PC-9 (cell line): ENCODE measurements at places on chromosomes 2 and 18. TPM values are rescaled to one million over a fixed set of nuclear protein-coding genes. Genes with fewer than 3 reads are reported as not detected.
A peak's percentile ranks its signal among the peaks of the same experiment; 100 is the strongest.

DNA sequence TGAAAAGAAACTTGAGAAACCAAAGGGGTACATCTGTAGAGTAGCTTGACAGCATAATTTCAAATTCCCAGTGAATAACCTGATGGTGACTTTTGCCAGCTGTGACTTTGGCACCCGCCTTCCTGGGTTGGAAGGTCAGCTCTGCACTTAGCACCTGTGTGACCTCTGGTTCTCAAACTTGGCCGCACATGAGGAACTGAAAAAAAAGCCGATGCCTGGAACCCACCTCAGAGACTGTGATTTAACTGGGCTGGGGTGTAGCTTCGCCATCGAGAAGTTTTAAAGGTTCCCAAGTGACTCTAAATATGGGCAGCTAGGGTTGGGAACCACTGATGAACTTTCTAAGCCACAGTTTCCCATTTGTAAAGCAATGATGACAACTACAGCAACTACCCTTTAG, 6.5 kb downstream of the EFEMP1 start:
- no peak for DNase-seq

DNA sequence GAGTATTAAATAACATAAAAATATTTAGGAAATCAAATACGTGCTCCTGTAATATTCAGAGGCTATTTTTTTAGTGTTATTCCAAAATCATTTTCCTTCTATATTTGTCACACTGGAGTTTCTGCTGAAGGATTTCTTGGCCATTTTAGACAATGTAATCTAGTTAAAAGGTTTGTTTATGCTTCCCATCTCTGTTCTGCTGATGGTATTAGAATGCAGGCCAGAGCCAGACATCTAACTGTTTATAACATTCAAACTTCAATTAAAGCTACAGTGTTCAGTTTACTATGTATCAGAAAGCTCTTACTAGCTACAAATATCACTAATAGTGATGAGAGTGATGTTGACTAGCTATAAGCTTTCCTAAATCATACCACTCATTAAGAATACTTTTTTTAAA, 7.9 kb downstream of the MBD5 start:
- DNase-seq: no peak

Gene SOX11
- not detected in 2 replicates for total RNA-seq

GRCh38 chr18:73201940-73202339, 334.2 kb upstream of the NETO1 start:
- DNase-seq: no peak

GRCh38 chr18:3867236-3867635, 417.3 kb downstream of the TGIF1 start:
- DNase-seq: no peak

- DNase-seq: no peak
These were observed 165.6 kb downstream of the INHBB start for GRCh38 chr2:120511536-120511935.

Gene TEX44
- total RNA-seq: not detected in 2 replicates

Gene PDE1A
- total RNA-seq: 0.11 and 0.30 TPM in 2 replicates

Gene KCNJ3
- total RNA-seq: not detected in 2 replicates

DNA sequence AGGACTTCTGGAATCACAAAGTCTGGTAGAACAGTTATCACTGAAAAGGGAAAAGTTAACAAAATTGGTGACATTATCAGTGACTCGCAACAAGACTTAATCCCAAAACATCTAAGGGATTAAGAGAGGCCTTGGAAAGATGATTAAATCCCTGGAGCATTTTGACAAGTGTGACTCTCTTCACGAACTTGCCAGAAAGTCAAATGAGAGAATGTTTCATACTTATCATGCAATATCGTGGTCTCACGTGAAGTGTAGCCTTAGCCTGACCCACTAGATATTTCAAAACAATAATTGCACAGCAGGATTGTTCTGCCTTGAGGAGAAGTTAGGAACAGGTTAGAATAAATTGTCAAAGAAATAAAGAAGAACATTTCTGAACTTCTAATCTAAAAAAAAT, 104.5 kb downstream of the COL6A3 start:
- DNase-seq: no peak

- DNase-seq: no peak
These were observed 37.3 kb upstream of the B3GNT2 start for GRCh38 chr2:62158444-62159121.

GRCh38 chr2:67965246-67965645, 97.6 kb downstream of the C1D start:
- DNase-seq: no peak

DNA sequence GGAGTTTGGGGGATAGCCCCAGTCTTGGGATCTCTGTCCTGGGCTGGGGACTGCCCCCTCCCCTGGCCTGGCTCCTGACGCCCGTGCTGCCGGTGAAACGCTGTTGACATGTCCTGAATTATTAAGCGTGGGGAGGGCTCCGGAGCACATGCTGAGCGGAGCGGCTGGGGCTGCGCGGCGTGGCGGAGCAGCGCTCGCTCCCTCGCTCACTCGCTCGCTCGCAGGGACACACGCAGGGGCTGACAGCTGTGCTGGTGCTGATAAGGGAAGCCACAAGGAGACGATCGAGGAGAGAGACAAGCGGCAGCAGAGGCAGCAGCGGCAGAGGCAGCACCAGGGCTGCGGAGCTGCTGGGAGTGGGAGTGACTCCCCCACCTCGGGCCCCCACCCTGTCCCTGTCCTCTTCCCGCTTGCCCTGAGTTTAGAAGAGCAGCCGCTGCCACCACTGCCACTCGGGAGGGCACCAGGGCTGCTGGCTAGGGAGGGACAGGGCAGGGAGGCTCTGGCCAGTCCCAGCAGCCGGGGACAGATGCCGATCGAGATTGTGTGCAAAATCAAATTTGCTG, at the start of gene ASIC4:
Gene ASIC4, plus strand, starts transcription at position 287 of the 566 bp plus-strand sequence. Its CDS starts 243 bp downstream, at position 530.
- DNase-seq: no peak

DNA sequence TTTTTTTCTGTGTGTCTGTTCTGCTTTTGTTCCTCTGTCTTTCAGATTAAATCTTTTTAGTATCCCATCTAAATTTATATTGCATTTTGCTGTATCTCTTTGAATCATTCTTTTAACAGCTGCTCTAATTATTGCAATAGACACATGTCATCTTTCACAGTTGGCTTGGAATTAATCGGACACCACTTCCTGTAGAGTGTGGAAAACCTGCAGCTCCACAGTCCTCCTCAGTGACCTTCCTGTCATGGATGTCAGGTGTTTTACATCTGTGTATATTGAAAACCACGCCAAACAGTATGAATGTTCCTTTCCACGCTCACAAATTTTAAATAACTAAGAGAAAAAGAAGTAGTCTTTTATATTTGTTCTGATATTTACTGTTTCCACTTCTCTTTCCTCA, 135.3 kb downstream of the PXDN start:
- DNase-seq: no peak

GRCh38 chr2:173028141-173028540, 47.5 kb upstream of the MAP3K20 start:
- no peak for DNase-seq

Gene RNU2-63P
- 3.9 TPM in 1 of 2 replicates, not detected in the other for total RNA-seq

- DNase-seq: no peak
These were observed 114.8 kb downstream of the ATL2 start for GRCh38 chr2:38262069-38262871.

Gene ARHGAP15
- total RNA-seq: not detected in 2 replicates

- no peak for DNase-seq
These were observed 475.0 kb upstream of the POU3F3 start for GRCh38 chr2:104378853-104379374.

DNA sequence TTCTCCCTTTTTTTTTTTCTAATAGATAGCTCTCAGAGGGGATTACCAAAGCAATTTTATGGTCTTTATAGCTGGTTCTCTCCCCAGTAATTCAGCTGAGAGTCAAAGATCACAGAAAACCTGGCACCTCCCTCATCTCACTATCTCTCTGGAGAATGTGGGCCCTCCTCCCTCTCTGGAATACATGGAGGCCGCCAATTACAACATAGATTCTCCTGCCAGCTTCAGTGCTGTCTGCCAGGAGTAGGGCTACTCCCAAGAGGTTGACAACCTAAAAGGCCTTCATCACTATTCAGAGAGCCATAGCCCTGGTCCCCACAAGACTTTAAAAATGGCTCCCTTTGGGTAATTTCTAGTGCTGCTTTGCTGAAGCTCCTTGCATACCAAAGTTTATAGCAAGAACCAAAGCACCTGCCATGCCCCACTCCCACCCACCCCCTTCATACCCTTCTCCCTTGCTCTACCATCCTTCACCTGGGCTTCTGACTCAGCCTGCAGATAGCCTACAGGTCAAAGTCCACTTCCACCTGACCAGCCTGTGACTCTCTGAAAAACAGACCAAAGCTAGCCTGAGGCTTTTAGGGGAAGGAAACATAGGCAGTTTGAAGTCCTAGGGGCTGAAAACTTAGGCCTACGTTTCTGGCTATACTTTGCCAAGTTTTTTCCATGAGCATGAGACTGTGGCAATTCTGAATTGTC, 472.3 kb downstream of the TNS1 start:
- DNase-seq: no peak

DNA sequence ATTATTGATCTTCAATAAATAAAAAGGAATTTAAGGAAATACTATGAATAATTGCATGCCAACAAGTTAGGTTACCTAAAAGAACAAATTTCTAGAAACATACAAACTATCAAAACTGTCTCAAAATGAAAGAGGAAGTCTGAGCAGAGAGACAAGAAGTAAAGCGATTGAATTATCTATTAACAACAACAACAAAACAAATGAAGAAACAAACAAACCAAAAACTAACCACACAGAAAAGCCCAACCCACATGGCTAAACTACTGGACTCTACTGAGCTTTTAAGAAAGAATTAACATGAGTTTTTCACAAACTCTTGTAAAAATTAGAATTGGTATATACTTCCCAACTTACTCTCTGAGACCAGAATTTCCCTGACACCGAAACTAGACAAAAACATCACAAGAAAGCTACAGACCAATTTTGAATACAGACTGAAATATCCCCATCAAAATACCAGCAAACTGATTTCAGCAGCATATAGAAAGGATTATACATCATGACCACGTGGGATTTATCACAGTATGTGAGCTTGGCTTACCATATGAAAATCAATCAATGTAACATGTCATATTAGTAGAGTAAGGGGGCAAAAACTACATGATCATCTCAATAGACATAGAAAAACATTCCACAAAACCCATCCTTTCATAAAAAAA, 16.6 kb upstream of the GALNT1 start:
- no peak for DNase-seq

- no peak for DNase-seq
These were observed 102.8 kb downstream of the RBMS1 start for GRCh38 chr2:160390544-160391455.

DNA sequence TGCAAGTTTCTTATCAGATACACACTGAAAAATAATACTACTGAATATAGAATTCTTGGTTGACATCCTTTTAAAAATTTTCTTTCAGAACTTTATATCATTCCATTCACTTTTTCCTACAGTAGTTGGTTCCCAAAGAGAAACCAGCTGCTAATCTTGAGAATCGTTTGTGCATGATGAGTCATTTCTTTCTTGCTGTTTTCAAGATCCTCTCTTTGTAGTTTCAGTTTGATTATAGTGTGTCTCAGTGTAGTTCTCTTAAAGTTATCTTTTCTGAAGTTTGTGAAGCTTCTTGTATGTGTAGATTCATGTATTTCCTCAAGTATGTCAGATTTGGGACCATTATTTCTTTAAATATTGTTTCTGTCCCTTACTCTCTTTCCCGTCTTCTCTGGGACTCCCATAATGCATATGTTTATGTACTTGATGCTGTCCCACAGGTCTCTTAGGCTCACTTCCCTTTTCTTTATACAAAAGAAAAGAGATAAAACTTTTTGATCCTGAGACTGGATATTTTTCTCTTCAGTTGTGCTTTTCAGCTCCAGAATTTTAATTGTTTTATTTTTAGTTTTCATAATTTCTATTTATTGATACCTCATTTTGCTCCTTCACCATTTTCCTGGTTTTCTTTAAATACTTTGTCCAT, 801.0 kb downstream of the TDRD15 start:
- DNase-seq: no peak

Gene LOXHD1
- total RNA-seq: not detected in 2 replicates

Gene STK39
- 14.5 and 18.6 TPM in 2 replicates for total RNA-seq

- peak; percentile 56 for DNase-seq
These were observed 67.6 kb upstream of the MCFD2 start for GRCh38 chr2:46983065-46983801.

GRCh38 chr18:46953195-46953594, 35.8 kb downstream of the KATNAL2 start:
- no peak for DNase-seq

GRCh38 chr2:191417746-191418145, 172.5 kb downstream of the MYO1B start:
- no peak for DNase-seq

- no peak for DNase-seq
These were observed 333.3 kb downstream of the PLCL1 start for GRCh38 chr2:198137733-198138132.

DNA sequence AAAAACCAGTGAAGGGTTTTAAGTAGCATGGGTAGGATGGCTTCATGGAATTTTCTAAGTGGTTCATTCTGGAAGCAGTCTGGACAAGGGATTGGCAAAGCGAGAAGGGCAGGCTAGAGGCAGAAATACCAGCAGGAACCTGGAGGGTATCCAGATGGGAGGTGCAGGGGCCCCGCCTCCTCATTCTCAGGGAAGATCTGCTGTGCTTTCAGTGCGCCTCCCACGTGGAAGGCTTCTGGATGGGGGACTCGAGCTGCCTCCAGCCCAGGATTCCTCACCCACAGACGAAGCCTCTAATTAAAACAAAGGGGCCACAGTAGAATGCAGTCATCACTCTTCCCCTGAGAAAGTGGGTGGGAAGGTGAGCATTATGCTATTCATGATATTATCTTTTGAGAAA, 79.8 kb downstream of the VSNL1 start:
- peak; percentile 37 for DNase-seq

- DNase-seq: no peak
These were observed 322.0 kb downstream of the RND3 start for GRCh38 chr2:150165442-150165841.

Gene NEB
- 0.15 TPM in 1 of 2 replicates, not detected in the other for total RNA-seq

DNA sequence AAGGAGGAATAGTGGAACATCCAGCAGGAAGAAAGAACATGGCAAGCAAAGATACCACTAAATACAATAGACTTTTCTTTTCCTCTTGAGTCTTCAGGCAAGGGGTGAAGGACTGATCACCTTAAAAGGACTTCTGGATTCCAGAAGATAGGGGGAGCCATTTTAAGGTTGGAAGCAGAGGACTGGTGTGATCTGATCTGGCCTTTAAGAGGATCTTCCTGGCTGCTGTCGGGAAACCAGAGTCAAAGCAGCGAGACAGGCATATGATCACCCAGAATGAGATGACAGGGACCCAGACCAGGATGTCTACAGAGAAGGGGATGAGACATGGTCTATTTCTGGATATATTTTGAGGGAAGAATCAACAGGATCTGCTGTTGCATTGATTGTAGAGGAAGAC, 558.0 kb downstream of the STK39 start:
- DNase-seq: no peak

Gene CFC1
- not detected in 2 replicates for total RNA-seq

DNA sequence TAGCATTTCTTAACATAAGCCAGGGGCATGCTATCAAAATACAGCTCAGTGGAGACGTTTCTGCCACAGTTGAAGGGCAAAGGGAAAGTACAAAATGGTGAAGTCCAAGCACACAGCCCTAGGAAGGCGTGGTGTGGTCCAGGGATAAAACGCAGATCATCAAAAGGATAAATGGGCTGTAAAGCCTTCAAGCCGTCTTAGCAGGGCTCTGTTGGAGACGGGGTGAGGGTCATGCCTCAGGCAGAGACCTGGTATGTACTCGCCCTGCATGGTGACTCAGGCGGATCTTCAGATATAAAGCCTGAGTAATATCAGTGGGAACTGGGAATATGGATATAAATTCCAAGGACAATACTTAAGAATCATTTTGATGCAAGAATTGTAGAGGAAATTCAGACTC, 61.2 kb downstream of the NGEF start:
- DNase-seq: peak; percentile 68

Gene NAT8
- total RNA-seq: not detected in 2 replicates

Gene ZNF385B
- 2.8 and 4.1 TPM in 2 replicates for total RNA-seq

- DNase-seq: no peak
These were observed 154.8 kb downstream of the COL6A3 start for GRCh38 chr2:237259201-237259600.

Gene LBX2
- total RNA-seq: 0.76 and 2.0 TPM in 2 replicates

Gene TBR1
- total RNA-seq: not detected in 2 replicates
